ENCODE measurements at places on chromosomes 3 and 15.
A peak's percentile ranks its signal among the peaks of the same experiment; 100 is the strongest.

DNA sequence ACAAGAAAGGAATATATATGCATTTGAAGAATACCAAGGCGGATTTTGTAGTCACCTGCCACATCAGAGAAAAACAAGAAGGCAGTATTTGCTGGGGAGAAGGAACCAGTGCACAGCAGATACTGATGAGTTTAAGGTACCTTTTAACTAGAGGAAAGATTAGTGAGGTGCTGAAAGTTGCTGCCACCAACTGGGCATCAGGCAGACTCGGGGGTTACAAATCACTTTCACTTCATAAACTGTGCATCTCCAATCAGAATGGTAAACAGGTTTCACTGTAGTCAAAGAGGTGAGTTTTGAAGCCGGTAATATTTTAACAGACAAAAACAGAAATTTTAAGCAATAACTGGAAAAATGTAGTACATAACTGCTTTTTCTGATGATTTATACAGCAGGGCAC, 4.1 kb downstream of the FBN1 start:
- DNase-seq = no peak

DNA sequence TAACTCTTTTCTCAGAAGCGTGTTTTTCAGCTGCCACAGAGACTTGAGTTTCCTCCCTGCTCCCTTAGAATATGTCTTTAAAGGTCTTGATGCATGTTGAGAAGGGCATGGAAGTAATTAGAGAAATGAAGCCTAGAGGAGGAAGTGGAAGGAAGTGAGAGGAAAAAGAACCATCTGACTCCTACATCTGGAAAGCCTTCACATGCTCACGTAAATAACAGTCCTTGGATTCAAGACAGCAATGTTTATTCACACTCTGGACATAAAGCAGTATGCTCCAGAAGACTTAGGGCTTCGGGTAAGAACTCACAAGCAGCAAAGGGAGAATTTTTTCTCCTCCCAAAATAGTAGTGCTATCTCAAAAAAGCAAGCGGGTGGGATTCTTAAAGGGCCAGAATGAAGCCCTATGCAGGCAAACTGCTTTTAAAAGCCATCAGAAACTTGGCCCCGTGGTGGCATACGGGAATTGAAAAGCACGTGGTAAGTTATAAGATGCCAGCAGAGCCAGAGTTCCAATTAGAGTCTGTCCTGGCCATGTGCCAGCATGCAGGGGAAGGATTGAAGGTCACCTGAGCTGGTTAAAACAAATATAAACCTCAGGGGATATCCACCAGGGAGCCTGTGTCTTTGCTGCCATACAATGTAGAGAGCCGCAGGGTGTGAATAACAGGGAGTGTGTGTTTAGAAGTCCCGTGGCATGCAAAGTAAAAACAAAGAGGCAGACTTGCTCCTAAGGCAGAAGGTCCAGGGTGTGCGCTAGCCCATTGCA, 380.8 kb upstream of the NDN start:
- no peak for DNase-seq

- no peak for DNase-seq
These were observed 45.1 kb downstream of the CTDSPL start for GRCh38 chr3:37906734-37907282.

- DNase-seq = no peak
These were observed 490.0 kb downstream of the NAALADL2 start for GRCh38 chr3:175349168-175349567.

- DNase-seq = no peak
These were observed 93.3 kb upstream of the HACD2 start for GRCh38 chr3:123678108-123678511.

DNA sequence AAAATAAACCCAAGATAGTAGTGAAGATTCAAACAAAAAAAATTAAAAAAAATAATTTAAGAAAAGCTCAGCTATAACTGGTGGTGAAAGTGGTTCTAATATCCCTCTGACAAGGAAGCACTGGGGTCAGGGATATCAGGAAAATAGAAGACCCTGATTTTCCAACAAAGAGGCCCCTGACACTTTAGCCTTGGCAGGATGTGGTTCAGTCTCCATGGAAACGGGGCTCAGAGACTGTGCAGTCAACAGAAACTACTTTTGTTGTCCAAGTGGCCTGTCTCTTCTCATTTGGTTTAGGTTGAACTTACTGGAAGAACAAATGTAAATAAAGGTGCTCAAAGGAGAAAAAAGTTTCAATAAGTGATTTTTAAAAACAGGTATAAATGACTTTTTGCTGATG, 27.2 kb downstream of the INTS14 start:
- peak; percentile 60 for DNase-seq

DNA sequence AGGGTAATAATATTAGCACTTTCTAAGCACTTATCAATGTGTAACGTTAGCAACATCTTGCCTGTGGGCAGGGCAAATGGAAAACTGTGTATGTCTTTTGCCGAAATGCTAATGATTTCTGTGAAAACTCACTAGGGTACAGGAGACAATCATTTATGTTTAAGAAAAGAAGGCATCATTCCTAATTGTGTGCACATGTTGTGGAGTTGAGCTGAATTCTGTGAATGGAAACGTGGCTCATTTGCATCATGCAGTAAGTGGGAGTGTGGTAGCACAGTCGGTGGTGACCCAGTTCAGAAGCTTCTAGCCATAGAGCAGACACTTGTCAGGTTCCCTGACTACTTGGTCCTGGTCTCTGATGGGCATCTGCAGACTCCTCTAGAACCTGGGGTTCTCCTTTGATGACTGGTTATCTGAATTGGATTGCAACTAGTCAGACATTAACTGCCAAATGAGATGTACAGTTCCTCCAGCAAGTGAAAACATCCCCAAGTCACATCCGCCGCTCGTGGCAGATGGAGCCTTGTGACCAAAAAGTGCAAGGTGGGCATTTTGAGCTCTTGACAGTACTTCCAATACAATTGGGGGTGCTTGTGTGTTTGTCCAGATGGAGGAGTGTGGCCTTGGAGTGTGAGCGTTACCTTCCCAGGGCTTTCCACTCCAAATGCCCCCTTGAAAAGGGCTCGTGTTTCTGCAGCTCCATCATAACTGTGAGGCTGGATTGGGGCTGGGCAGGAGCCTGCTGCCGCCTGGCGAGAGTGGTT, 21.5 kb downstream of the MRPS25 start:
- no peak for DNase-seq

DNA sequence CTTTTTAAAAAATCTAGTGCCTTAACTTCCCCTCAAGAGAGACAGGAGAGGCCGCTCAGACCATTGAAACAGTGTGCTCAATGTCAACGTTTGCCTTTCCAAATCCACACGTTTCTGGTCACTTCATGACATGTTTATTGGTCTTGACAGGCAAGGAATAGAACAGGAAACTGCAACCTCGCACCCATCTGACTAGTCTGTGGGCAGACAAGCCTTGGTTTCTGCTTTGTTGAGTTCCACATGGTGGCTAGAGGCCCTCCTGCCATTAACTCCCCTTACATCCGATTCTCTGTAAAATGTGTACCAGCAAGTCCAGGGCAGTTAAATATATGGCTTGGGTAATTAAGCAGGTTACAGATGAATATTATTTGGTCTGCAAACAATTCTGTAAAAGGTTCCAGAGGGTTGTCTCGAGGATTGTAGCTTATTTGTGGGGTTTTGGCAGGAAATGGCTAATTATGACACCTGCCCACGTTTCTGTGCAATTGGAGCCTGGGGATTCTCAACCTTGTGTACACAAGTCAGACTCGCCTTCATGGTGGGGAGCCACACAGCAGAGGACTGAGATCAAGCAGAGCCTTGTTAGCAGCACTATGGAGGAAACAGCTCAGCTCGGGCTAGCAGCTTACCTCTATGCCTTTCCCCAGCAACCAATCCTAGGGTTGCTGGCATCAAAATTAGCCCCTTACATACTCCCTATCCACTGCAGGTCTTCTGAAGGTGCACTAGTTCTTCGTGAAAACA, 317.5 kb upstream of the IGF1R start:
- DNase-seq = no peak

- DNase-seq = no peak
These were observed 153.8 kb upstream of the TSC22D2 start for GRCh38 chr3:150254309-150254708.

DNA sequence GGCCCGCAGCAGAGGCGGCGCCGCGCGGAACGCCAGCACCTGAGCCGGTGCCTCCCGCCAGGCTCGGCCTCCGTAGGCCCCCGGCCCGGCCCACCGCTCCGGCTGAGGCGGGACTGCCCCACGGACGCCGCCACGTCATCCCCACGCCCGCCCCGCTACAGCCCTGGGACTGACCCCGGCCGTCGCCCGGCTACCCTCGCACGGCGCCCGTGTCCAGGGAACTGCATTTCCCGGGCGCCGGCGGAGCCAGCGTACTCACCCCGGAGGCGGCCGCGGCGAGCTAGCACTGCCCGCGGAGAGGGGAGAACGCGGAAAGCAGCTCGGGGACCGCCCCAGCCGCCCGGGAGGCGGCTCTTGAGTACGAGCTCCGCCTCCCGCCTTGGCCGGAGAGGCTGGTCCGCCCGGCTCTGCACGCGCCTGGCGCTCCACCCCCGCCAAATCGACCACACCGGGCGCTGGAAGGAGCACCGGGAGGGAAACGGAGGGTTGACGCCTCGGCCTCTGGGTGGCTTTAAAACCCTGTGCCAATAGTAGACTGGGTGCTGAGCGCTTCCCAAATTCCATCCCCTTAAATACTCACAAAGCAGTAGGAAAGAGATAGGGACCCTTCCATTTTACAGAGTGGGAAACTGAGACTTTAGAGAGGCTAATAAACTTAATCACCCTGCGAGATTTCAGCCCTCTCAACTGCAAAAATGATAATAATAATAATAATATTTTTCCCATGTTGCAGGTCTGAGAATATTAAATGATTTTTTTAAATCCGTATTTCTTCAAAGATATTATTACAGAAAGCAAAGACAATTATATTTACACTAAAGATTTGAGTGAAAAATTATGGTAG, at the start of gene B4GALT4:
TSS of gene B4GALT4 (minus strand) at position 288 of the 844 bp plus-strand sequence. CDS start 10,779 bp downstream, outside the sequence.
- peak; percentile 66 for DNase-seq

GRCh38 chr15:99925661-99926461, 192.6 kb upstream of the LYSMD4 start:
- DNase-seq = peak; percentile 83

GRCh38 chr3:23094890-23095462, 108.2 kb upstream of the UBE2E2 start:
- no peak for DNase-seq

GRCh38 chr15:74950078-74950908, 6.3 kb downstream of the RPP25 start:
- peak; percentile 74 for DNase-seq

GRCh38 chr3:41955192-41955591, 6.7 kb downstream of the ULK4 start:
- DNase-seq = no peak

DNA sequence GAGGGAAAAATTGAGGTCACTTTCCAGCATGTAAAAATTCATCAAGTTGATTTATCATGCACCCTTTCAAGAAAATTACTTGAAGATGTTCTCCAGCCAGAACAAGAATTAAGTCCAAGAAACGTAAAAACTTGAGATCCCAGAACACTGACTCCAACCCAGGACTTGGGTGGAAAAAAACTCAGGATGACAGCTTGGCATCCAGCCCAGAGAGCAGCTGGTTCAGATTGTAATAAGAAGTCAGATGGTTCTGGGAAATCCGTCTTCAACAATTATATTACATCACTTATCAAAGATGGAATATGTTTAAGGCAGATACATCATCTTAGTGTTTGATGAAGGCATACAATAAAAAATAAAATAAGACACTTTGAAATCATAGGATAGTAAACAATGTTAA, 23.0 kb upstream of the DNAJC13 start:
- no peak for DNase-seq

GRCh38 chr3:135366816-135367215, 571.8 kb downstream of the EPHB1 start:
- no peak for DNase-seq

GRCh38 chr3:90069748-90070147, 962.3 kb downstream of the EPHA3 start:
- no peak for DNase-seq

DNA sequence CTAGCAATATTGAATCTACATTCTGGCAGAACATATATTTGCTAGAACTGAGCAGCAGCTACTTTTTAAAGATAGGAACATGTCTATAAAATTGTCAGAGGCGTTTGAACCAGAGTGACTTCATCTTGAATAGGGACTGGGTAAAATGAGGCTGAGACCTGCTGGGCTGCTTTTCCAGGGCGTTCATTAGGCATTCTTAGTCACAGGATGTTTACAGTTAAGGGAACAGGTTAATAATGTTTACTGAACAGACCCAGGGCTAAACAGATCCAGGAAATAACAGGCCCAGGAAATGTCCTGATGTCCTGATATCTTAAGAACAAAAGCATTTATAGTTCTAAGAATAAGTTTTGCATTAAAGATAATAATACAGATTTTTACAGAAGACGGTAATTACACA, 34.5 kb upstream of the B3GALNT1 start:
- no peak for DNase-seq

DNA sequence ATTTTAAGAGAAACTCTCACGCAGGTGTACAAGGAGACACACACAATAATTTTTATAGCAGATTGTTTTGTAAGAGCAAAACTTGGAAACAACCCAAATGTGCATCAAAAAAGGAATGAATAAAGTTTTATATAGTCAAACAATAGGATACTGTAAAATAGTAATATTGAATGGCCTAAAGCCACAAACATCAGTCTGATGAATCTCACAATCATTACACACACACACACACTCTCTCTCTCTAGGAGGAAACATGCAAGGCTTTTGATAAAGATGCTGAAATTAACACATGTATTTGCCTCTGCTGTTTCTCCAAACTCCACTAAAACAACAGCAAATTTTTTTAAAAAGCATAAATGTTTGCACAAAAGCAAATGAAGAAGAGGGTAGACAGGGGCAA, 37.3 kb downstream of the ADIPOQ start:
- DNase-seq = no peak

DNA sequence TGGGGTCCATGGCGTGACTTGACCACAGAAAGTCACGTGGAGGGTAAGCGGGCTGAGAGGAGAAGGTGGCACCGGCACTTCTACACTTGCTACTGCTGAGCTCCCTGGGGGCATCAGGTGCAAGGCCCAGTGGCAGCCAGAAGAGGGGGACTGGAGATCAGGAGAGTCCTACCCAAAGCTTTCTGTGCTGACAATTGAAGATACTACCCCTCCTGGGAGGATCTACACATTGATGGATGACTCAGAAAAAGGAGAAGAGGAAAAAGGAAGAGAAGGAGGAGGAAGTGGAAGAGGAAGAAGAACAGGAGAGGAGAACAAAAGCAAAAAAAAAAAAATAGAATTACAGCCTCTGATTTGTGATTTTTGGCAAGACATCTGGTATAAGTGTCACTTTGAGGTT, 41.2 kb downstream of the MYO5C start:
- no peak for DNase-seq

GRCh38 chr3:195139091-195139875, 131.7 kb downstream of the XXYLT1 start:
- DNase-seq = no peak

DNA sequence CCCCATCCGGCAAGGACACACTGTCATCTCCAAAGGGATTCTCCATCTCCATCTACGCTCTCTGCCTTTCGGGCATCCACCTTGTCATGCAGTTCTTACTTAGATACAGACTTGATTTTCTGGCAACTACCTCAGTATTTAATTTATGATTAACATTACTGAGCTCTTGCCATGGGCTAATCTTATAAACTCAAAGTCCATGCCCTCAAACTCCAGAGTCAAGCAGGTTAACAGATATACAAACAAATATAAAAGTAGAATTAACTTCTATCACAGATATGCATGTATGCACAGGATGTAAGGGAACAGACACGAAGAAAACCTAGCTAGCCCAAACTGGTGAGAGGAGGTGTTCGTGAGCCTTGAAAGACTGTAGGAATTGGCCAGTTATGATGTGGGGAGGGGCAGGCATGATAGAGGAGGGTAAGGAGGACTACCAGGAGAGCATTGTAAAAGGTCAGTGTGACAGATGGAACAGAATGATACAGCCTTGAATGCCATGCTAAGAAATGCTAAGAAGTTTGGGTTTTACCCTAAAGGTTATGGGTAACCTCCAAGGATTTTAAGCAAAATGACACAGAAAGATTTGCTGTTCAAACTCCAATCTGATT, 334.3 kb downstream of the ULK4 start:
- no peak for DNase-seq

Data from CD4-positive, alpha-beta T cell treated with Interleukin-6 at 100 ng/mL for 8 hours (primary cell).